Activated B cell treated with CpG ODN at 0.5 μM for 24 hours (primary cell): ENCODE measurements at places on chromosomes 7 and 10.
A peak's percentile ranks its signal among the peaks of the same experiment; 100 is the strongest.

GRCh38 chr10:93916257-93917063, 22.7 kb downstream of the SLC35G1 start:
- H3K27ac ChIP-seq = no peak overlapping the region
- DNase-seq = no peak
- H3K4me1 ChIP-seq = no peaks in the 10 kb centered on the region
- no peaks in the 10 kb centered on the region for H3K36me3 ChIP-seq
- no peak overlapping the region for H3K4me3 ChIP-seq

GRCh38 chr7:89072081-89072480, 276.5 kb upstream of the TEX47 start:
- no peak for DNase-seq
- no peak overlapping the region for H3K27ac ChIP-seq
- H3K27me3 ChIP-seq = no peaks in the 10 kb centered on the region
- no peaks in the 10 kb centered on the region for H3K4me1 ChIP-seq

GRCh38 chr10:128468462-128468861, 342.2 kb upstream of the MKI67 start:
- H3K4me1 ChIP-seq = no peaks in the 10 kb centered on the region
- no peak overlapping the region for H3K4me3 ChIP-seq
- H3K36me3 ChIP-seq = no peaks in the 10 kb centered on the region
- H3K27ac ChIP-seq = no peak overlapping the region
- no peak for DNase-seq
- no peaks in the 10 kb centered on the region for H3K27me3 ChIP-seq

DNA sequence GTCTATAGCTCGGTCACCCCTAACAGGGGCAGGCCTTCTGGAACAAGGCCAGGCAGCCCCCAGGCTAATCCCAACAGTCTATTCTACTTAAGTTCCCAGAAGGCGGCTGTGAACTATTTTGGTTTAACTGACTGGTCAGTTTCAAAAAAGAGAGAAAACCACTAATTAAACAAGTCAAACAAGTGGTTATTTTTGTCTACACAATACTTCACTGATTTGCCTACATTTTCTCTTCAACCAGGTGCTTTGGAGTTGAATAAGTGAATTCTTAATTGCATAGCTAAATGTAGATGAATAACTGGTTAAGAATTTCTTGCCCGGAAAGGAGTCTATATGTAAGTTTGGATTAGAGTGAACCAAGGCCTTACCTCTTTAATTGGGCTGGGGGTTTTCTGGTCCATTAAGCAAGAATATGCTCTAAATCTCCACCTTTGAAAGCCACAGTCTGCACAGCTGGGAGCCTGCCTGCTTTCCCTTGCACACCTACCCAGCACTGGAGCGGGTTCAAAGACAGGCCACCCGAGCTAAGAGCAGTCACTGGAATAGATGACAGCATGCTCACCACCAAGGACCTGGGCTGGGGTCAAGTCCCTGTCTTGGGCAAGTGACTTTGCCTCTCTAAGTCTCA, 70.4 kb downstream of the TBXAS1 start:
- H3K27ac ChIP-seq = no peak overlapping the region
- H3K4me1 ChIP-seq = peaks cover 47% of the 10 kb centered on the region
- peaks cover 3% of the 10 kb centered on the region for H3K36me3 ChIP-seq
- H3K27me3 ChIP-seq = no peaks in the 10 kb centered on the region
- DNase-seq = no peak
- no peak overlapping the region for H3K4me3 ChIP-seq

- no peaks in the 10 kb centered on the region for H3K36me3 ChIP-seq
- H3K27ac ChIP-seq = no peak overlapping the region
- H3K27me3 ChIP-seq = peaks cover 10% of the 10 kb centered on the region
These were observed 52.0 kb downstream of the BAIAP2L1 start for GRCh38 chr7:98348726-98349474.

DNA sequence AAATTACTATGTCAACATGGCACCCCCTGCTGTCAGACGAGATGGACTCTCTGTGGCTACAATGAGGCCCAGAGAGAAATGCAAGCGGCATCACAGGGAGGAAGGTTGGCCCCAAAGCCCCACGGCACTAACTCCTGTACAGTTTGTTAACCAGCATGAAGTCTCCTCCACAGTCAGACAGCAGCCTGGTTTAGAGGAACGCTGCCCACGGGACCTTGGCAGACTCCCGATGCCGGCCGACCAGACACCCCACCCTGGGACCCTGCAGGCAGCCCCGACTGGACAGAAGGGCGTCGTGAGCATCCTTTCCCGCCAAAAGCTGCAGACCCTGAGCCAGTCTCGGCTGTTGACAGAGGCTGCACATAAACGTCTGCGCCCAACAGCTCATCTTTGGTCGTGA, 158.8 kb downstream of the DIP2C start:
- no peak overlapping the region for H3K27ac ChIP-seq
- no peak overlapping the region for H3K4me3 ChIP-seq
- H3K27me3 ChIP-seq = peaks cover 12% of the 10 kb centered on the region

- DNase-seq = no peak
- H3K4me1 ChIP-seq = peaks cover 86% of the 10 kb centered on the region
- no peaks in the 10 kb centered on the region for H3K27me3 ChIP-seq
- H3K4me3 ChIP-seq = peak overlapping the region; percentile 21
- peaks cover 46% of the 10 kb centered on the region for H3K36me3 ChIP-seq
- peak overlapping the region; percentile 57 for H3K27ac ChIP-seq
These were observed 48.8 kb downstream of the UBE2H start for GRCh38 chr7:129903935-129904334.

DNA sequence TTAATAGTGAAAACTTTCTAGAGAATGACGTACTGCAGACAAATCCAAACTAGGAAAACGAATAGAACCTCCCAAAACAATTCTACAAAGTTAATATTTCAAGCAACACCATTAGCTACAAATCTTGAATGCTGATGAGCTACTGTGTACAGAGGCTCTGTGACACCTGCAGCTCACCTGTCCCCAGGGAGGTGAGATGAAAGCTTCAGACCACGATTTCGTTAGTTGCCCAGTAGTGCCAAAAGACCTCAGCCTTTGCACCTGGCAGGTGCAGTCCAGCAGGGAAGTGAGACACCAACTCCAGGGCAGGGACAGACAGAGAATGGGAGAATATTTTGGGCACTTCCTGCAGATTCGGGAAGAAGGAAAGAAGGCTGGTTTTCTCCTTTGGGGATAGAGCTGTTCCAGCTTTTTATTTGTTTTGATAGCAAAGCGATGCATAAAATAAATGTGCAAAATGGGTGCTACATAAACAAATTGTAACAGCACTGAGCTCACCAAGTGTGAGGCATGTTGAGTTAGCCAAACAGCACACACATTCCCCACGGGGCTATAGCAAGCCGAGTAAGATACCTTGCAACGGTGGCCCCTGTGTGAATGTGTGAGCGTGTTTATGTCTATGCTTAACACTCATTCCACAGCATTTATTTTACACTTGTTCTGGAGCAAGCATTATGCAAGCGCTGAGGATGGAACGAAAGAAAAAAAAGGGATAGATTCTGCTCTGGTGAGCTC, 1024.8 kb upstream of the AUTS2 start:
- no peaks in the 10 kb centered on the region for H3K4me1 ChIP-seq
- no peaks in the 10 kb centered on the region for H3K36me3 ChIP-seq
- no peak overlapping the region for H3K27ac ChIP-seq
- H3K4me3 ChIP-seq = no peak overlapping the region
